ENCODE measurements at places on chromosomes 4 and X.
A peak's percentile ranks its signal among the peaks of the same experiment; 100 is the strongest.

DNA sequence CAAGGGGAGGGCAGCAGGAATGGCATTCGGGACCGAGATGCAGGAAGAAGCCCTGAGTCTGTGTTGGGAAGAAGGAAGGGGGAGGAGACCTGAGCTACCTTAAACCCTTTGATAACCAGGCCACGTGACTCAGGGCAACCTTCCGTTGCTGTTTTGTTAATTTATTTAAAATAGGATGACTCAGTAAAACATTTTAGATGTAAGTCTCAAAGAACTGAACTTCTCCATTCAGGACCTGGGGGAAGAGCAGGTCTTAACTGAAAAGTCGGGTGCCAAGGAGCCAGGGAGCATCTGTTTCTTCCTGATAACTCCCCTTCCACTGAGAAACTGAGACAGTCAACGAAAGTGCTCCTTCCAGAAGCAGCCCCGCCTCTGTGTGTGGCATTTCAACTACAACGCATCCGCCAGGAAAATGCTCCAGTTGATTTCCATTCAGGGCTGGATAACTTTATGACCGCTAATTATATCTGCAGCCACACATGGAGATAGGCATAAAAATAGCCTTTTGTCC, 88.0 kb downstream of the IRF2 start:
- no peak for DNase-seq

DNA sequence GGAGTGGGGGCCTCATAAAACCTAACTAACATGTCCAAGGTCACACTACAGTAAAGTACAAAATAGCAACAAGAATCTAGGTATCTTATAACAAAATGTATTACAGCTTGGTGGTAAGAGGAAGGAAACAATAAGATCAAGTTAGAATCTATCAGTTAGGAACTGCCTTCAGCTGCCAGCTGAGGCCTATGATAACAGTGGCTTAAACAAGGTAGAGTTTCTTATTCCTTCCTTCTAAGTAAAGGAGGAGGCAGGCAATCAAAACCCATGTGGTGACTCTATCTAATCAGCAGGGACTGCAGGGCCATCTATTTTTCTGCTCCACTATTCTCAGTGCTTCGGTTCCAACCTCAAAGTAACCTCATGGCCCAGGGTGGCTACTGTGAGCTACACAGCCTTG, 10.9 kb downstream of the SH3D19 start:
- DNase-seq: no peak

DNA sequence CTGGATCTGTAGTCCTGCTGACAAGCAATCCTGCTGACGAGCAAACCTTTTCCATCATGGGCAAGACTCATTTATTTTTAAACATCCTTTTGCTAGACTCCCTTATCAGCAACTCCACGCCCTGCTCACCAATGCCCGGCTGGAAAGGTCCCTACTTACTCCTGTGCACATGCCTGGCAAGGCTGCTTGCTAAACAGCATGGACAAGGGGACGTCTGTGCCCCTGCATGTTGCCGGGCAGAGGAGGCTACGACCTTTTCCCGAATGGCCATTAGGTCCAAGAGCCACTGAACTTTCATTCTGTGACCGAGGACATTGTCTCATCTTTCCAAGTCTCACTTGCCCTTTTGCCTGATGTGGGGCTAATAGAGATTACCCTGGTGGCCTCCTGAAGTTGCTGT, 98.6 kb downstream of the MGST2 start:
- no peak for DNase-seq

DNA sequence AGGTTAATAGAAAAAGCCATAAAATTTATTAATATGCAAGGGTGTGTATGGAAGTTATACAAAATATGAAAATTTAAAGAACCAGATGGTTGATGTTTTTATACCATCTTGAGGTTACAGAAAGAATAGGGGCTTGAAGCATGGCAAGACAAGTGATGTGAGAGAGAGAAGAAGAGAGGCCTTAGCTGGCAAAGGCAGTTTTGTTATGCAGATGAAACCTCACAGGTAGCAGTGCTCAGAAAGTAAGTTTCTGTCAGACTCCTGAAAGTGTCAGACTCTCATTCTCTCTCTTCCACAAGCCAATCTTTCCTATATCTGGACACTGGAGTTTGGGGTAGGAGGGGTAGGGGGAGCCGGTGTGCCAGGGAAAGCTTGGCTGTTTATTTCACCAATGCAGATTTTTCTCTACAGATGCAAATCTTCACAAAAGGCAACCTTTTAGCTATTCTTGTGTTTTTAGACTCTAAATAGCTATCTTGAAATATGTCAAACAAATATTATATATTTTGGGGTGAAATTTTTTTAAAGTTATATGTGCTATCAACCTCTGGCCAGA, 124.5 kb downstream of the CFAP299 start:
- no peak for DNase-seq

DNA sequence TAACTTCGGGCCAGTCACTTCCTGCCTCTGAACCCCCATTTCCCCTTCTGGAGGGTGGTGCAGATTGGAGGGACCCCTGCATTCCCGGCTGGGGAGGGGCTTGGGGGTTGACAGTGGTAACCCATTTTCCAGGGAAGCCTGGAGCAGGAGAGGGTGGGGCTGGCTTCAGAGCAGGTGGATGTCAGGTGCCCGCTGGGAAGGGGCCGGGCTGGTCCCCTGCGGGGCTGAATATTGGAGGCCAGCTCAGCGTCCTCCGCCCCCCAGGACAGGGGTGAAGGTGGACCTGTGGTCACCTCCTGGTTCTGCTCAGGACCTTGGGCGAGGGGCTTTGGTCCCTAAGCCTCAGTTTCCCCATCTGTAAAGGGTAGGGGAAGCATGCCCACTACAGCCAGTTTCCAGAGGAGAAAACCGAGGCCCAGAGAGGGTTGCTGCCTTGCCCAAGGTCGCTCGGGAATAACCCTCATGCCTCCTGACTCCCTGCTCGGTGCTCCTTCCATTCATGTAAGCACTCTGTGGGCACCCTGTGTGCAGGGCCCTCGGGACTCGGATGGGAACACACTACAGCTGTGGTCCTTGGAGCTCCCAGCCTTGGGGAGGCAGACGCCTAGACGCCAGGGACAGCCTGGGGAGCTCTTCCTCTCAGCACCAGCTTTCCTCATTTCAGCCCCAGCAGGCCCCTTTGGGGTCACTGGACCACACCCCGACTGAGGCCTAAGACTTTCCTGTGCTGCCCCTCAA, 683 bp downstream of the MAN2B2 start:
- DNase-seq: no peak

GRCh38 chrX:41009850-41010846, 75.1 kb upstream of the USP9X start:
- DNase-seq: peak; percentile 52

DNA sequence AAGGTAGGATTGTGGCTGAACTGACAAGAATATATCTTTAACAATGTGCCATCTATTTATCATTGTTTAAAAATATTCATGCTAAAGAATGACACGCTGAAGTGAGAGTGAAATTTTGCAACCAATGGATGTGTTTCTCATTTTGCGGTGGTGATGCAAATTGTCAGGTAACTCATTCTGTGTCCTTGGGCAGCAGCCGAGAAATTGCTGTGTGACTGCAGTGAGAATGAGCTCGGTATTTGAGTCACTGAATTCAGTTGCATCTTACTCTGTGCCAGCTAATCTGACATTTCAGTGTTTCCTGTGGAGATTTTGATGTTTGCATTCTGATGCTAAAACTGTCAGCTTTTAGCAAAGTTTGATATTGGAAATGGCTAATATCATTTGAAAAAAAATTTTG, 28.1 kb downstream of the MCUB start:
- no peak for DNase-seq

DNA sequence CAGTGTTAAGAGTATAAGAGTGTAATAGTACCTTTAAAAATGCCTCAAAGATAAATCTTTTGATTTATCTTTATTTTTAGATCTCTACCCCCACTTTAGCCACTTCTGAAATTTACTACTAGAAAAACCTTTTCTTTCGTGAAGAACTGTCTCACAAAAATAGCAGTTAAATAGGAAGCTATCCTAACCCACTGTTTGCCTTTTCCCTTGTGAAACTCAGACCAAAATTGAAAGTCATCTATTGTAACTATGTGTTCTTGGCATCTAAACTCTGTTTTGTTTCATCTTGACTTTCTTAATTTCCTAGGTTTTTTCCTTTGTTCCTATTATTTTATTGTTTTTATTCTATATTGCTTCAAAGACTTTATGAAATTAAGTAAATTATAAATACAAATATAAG, 7.8 kb upstream of the TMEM144 start:
- no peak for DNase-seq

GRCh38 chrX:27008486-27008885, 454.7 kb downstream of the PPP4R3C start:
- DNase-seq: no peak

DNA sequence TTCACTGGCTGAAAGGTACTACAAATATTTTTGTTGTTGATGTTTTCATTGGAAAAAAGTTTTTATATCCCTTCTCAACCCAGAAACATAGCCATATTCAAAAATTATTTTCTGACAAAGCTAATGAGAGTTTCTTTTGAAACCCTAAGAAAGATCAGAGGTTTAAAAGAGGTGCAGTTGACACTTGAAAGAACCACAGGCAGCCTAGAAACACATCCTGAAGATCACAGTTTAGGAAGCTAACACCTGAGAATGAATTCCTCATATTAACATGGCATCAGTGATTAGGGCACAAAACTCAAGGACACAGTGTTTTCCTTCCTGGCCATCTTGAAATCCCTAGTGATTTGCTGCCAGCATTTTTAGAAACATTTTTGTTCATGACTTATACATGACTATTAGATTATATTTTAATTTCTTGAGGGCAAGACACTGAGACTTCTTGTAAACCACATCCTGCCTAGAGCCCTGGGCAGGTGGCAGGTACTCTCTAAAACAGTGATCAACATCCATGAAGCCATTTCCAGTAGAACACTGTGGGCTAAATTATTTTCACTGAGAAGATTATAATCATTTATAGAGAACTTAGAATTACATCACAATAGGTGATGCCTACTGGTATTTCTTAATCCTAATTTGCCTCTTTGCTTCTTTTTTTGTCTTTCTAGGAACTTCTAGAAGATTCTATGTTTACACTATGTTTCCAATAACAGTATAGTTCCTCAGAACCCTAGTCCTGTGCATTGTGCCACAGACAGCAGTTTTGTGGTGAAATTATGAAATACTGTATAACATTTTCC, 80.0 kb downstream of the ARSJ start:
- no peak for DNase-seq

DNA sequence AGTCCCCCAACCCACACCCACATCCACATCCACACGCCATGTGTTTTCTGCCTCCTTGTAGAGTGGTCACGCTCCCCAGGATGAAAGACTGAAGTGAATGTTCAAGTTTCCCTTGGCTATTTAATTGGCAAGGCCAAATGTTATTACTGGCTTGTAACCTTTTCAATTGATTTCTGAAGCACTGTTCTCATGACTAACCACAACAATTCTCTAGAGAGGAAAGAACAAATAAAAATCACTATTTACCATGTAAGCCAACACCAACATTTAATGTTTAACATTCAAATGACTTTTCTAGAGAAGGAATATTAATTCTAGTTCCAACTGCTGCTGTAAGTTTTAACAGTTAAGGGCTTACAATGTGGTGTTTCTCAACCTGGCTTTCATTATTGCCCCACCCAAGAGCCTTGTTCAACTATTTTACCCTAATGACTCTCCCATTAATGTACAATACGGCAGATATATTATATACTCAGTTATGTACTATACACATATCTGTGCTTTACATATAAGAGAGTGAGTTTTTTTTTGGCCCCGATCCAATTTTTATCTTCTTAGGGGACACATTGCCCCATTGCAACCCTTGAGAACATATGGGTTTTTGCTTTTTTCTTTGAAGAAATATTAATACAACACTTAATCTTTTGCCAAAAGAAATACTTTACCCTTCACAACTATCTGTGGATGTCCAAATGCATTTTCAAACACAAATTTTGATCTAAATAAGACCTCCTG, 46.5 kb downstream of the RELL1 start:
- no peak for DNase-seq

DNA sequence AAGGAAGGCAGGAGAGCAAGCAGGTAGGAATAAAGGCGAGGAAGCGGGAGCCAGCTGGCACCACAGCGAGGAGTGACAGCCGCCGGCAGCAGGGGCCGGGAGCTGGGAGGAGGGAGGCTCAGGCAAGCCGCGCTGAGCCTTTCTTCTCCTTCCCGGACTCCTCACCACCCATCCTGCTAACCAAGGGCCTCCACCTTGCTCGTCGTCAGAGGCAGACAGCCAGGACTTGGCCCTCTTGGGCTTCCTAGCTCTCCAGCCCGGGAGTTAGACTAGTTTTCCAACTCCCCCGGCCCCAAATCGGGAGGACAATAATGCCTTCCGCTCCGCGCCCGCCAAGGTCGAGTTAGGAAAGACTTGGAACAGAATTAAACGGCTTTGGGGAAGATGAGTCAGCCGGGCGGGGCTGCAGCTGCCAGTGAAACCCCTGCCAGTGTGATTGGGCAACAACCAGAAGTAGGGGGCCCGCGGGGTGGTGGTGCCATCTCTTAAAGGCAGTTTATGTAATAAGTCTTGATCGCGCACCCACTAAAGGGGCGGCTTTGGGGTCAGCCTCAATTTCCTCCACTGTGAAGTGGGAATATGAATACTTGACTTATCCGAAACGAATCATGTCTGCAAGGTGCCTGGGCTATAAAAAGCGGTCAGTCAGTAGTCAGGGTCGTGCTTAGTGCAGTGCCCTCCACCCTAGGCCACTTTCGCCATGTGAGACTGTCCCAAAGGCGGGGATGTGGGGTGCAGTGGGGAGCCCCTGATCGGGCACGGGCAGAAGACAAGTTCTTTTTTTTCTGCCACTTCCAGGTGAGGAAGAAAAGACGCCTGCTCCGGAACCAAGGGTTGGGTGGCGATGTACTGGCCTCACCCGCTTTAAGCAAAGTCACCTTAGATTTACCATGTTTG, 6.7 kb upstream of the HSD17B10 start:
- DNase-seq: no peak

DNA sequence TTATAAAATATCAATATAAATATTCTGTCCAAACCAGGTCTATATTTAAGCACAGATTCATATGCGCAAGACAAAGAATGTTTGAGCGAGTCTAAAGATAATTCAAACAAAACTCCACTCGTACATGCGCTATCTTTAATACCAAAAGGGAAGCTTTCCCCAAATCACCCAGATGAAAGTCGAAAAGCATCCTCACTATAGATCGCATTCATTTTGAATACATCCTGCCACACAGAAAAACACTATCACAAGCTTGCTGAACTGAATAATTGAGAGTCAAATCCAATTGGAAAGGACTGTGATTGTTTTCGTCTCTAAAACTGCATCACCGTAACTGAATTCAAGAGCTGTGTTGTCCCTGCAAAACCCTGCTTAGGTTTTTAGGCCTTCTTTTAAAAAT, 685 bp downstream of the TASL start:
- no peak for DNase-seq

- DNase-seq: no peak
These were observed 40.6 kb upstream of the DOCK11 start for GRCh38 chrX:118455013-118455412.

DNA sequence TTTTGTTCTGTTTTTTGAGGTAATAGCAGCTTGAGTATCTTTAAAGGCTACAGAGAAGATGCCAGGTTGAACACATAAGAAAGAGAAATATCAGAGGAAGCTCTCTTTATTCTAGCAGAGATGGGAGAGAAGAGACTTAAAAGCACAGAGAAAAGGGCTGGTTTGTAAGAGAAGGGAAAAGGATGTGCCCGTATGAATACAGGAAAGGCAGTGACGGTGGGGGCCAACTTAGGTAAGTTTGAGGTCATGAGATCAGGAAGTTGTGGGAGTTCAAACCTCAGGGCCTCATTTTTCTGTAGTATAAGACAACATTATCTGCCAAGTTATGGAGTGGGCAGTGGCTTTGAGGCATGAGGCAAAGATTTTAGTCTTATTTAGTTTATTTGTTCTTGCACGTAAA, 121.3 kb upstream of the S100G start:
- DNase-seq: no peak

- no peak for DNase-seq
These were observed at the start of gene ERVMER34-1 for GRCh38 chr4:52750819-52751486. Gene ERVMER34-1, minus strand, starts transcription at chr4:52751425. Its CDS starts 5,905 bp downstream, at chr4:52745520.

GRCh38 chr4:168737806-168738172, 240.9 kb downstream of the PALLD start:
- no peak for DNase-seq

Data from AG04449 (cell line).